WTC11 (cell line): ENCODE measurements at places on chromosomes 3 and 15. TPM values are rescaled to one million over a fixed set of nuclear protein-coding genes. Genes with fewer than 3 reads are reported as not detected.

Gene SOX14
- 0.34 to 0.78 TPM (median 0.70 TPM) in 3 replicates for total RNA-seq

Gene CELF6
- not detected in 3 replicates for total RNA-seq

Gene KNG1
- total RNA-seq, result 0.13 to 0.44 TPM (median 0.34 TPM) in 3 replicates

Gene KLF15
- total RNA-seq, result 12.1 to 14.7 TPM (median 13.0 TPM) in 3 replicates

Gene RSRC1
- total RNA-seq, result 21.3 to 27.7 TPM (median 26.6 TPM) in 3 replicates

Gene HHLA2
- total RNA-seq, result 0.07 to 0.14 TPM (median 0.09 TPM) in 3 replicates

Gene POLQ
- total RNA-seq, result 14.9 to 16.8 TPM (median 16.2 TPM) in 3 replicates

Gene OSTN
- total RNA-seq, result not detected in 3 replicates

Gene ARL13B
- 6.0 to 9.3 TPM (median 9.3 TPM) in 3 replicates for total RNA-seq

Gene STRIT1
- 0.33 TPM in 1 of 3 replicates, not detected in the others for total RNA-seq

Gene KIAA1143
- total RNA-seq, result 41.9 to 55.6 TPM (median 45.4 TPM) in 3 replicates

Gene PXYLP1
- total RNA-seq, result 16.9 to 20.1 TPM (median 19.7 TPM) in 3 replicates

Gene TRIM69
- 9.9 to 11.3 TPM (median 10.4 TPM) in 3 replicates for total RNA-seq

Gene MAN2A2
- 27.9 to 31.5 TPM (median 31.0 TPM) in 3 replicates for total RNA-seq

DNA sequence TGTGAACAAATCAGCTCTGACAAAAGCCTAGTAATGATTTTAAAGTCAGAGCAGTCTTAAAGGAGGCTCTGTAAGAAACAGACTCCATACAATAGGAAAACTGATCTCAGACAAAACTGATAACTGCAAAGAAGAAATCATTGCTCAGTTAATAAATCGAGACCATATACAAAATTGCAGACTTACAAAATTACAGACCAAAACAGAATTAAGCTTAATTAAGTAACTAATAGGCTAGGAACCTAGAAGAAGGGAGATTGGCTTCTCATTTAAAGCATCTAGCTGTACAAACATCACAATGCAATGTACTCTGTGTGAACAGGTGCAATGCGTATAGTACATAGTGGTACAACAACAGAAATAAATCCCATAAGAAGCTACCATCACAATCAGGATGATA lies 46.3 kb downstream of the ZBTB20 start:
- DNase-seq, result no peak

GRCh38 chr3:186978712-186979111 lies 48.4 kb downstream of the ST6GAL1 start:
- DNase-seq, result no peak

GRCh38 chr3:100893590-100893989 lies 99.6 kb downstream of the ABI3BP start:
- DNase-seq, result peak; percentile 65

GRCh38 chr3:124202754-124203153 lies 210.8 kb upstream of the ROPN1 start:
- no peak for DNase-seq

- no peak for DNase-seq
Measured at GRCh38 chr3:78275420-78275852, 1235.5 kb downstream of the ROBO2 start.

GRCh38 chr3:102536456-102536855 lies 101.6 kb downstream of the ZPLD1 start:
- no peak for DNase-seq

DNA sequence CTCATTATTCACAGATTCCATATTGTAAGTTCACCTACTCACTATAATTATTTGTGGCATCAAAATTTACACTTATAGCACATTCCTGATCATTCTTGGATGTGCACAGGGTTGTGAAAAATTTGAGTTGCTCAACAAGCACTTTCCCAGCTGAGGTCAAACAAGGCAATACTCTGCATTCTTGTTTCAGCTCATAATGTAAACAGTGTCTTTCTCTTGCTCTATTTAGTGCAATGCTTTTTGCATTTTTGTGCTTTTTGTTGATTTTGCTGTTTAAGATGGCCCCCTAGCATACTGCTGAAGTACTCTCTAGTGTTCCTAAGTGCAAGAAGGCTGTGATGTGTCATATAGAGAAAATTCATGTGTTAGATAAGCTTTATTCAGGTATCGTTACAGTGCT lies 66.7 kb upstream of the TNIK start:
- DNase-seq, result no peak

DNA sequence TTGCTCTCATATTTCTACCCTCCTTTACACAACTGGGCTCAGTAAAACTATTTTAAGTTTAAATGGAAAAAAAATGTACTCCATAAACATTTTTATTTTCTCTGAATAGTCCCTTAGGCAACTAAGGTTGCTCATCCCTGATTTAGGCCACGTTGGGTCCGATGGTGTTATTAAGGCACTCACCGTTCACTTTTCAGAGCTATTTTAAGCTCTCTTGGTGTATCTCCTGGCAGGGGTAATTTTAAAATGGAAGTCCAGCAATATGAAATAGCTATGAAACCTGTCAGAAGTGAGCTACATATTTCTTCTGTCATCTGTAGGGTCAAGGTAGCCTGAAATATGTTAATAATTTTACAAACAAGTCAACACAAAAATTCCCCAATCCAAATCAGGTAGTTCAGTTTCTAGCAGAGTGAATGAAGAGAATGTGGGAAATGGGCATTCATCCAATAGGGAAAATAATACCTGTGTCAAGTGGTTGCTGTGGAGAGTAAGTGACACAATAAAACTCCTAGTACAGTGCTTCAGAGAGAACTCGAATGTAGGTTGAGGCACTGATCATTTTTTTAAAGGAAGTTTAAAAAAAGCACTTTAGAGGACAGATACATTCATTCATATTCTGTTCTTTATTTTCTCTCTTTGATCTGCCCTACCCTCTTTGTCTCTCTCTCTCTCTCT lies 209.3 kb upstream of the FEZF2 start:
- DNase-seq, result no peak

DNA sequence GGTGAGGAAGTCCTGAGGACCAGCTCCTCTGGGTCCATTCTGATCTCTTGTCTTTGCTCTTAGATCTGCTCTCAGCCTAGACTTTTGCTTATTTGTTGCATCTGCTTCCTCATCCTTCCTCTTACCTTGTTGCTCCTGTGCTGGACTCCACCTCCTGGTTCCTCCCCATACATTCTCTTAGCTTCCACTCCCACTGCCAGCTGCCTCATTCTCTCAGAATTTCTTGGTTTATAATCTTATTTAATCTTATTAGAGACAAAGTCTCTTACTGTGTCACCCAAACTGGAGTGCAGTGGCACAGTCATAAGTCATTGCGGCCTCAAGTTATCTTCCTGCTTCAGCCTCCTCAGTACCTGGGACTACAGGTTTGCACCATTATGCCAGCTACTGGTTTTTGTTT lies 68.2 kb upstream of the PSMD6 start:
- no peak for DNase-seq

- DNase-seq, result no peak
Measured at GRCh38 chr3:114144909-114145688, 33.8 kb downstream of the DRD3 start.

GRCh38 chr3:184734903-184735701 lies 23.2 kb upstream of the MAGEF1 start:
- DNase-seq, result no peak

DNA sequence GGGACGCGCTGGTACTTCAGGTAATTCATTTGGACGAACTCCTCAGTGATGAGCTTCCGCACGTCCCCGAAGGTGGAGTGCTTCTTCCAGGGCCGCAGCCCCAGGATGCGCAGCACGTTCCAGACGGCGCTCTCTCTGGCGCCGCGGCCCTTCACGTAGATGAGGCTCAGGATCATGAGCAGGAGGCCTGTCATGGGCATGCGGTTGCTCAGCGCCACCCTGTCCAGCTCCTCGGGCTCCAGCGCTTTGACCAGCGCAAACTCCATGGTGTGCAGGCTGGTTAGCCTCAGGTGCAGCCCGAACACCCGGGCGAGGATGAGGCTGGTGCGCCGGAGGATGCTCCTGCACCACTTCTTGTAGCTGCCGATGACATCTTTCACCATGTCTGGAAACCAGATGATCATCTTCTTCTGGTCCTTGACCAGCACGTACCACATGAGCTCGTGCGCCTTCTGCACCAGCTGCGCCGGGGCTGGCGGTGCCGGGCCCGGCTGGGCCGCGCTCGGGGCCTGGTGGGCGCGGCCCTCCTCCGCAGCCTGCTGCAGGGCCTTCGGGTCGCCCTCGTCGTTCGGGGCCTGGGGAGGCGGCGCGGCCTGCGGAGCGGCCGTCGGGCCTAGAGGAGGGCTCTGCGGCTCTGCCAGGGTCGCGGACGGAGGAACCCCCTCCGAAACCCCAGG lies 501 bp downstream of the NDN start:
- DNase-seq, result peak; percentile 14

DNA sequence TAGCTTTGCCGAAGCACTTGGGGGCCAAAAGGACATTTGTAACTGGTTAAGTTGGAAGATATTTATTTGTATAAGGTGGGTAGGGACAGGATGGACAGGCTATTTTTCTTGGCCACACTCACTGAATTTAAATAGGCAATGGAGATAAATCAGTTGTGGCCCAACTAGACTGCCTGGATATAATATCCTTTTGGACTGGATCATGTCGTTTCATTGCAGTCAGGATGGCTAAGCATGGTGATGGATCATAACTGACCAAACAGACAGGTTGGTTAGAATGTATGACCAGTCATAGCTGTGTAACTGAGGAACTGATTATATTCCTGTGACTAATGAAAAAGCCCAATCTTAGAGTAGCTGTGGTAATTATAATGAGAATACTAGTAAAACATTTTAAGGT lies 284.0 kb downstream of the LPP start:
- no peak for DNase-seq

DNA sequence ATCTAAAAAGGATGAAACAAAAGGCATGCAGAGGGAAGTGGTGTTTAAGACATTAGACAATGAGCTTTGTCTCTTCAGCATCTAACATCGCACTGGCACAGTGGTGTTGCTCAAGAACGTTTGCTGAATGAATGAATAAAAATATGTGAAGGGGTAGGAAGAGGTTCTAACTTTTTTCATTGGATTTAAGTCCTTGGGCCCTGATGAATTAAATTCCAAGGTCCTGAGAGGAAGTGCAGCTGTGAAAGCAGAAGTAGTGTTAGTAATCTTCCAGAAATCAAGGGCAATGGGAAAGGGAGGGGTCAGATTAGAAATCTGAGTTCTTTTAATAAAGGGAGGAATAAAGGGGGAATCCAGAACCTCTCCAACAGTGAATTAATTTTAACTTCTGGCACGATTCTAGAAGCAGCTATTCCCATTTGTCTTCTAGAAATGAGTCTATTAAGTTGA lies 29.6 kb downstream of the TLNRD1 start:
- no peak for DNase-seq

GRCh38 chr3:88324788-88325187 lies 175.0 kb downstream of the C3orf38 start:
- DNase-seq, result no peak

- no peak for DNase-seq
Measured at GRCh38 chr15:57251941-57252340, 124.4 kb upstream of the CGNL1 start.

- DNase-seq, result no peak
Measured at GRCh38 chr3:128448491-128448890, 18.2 kb downstream of the DNAJB8 start.

- DNase-seq, result no peak
Measured at GRCh38 chr3:29690686-29691353, 409.9 kb downstream of the RBMS3 start.

DNA sequence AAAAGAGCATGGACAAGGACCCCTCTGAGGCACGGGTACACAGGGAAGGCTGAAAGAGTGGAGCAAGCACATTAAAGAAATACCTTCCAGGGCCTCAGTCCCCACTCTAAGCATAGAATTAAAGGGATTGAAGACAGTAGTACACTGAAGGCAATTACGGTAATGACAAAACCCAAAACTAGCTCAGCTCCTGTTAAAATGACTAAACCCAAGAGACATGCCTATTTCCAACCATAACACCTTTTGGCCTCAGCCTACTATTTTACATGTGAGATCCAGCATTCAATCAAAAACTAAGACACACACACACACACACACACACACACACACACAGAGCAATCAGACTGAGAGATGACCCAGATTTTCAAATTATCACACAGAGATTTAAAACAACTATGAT lies 19.8 kb downstream of the MAP4 start:
- DNase-seq, result no peak

DNA sequence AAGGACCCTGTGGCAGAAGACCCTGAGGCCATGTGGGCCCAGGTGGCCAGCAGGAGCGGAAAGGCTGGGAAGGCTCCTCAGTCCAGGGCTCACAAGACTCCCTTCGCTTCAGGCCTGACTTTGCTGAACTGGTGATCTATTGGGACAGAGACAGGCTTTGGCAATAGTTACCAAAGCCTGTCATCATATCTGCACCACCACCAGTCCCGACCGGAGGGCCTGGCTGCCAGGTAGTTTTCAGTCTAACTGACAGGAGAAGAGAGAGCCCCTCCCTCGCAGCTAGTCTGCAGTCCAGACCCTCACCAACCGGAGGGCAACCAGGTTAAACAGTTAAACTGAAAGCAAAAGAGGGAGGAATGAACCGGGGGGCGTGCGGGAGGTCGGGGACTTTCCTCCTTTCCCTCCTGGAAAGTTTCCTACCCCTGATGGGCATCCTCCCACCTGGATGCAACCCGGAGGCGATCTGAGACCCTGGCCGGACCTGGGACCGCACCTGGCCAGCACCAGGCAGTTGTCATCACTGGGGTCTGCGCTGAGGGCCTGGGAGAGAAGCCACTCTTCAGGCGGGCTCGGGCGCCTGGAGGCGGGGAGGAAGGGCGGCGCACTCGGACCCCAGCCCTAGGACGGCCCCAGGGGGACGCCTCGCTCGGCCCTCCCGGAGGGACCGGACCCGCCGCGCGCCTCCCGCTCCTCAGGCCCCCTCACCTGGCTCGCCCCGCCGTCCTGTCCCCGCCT lies 435 bp downstream of the RAB27A start:
- peak; percentile 39 for DNase-seq

- no peak for DNase-seq
Measured at GRCh38 chr3:8608791-8609467, 35.7 kb downstream of the SSUH2 start.

DNA sequence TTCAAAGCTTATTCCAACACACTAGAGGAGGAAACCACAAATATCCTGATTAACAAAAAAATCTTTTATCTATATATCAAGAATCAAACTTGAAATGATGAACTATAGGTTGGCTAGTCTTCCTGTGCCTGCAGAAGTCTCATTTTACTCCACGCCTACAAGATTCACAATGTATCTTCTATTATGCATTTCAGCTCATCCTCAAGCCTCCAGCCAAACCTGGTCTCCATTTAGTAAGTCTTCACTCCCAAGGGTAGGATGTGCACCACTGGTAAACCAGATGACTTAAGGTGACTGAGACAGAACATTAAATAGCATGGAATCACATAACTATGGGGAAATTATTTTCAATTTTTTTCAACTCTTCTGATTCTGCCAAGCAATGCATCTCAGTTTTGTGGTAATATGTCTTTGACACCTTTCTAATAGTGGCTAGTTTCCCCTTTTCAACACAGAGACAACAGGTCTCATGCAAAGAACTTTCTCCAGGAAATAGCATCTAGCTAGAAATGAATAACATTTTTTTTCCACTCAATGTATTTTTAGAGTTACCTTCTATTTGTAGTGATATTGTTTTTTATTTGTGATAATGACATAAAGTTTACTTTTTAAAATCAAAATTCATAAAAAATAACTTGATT lies 166.9 kb downstream of the TNIK start:
- DNase-seq, result no peak
